DMS153 (cell line): ENCODE measurements at places on chromosomes 3 and 15.

DNA sequence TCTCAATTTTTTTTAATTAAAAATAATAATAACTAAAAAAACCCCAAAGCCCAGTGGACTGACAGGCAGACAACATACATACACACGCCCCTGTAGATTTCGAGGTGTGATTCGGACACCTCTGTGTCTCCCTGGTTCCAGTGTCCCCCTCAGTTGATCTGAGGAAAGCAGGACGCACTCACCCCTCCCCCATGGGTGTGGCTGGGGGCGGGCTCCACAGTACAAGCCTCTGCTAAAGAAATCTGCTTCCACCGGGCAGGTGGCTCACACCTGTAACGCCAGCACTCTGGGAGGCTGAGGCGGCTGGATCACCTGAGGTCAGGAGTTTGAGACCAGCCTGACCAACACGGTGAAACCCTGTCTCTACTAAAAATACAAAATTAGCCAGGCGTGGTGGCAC lies 33.8 kb upstream of the BLM start:
- DNase-seq, result no peak

GRCh38 chr3:46280105-46280797 lies 38.0 kb downstream of the CCR3 start:
- DNase-seq, result no peak

DNA sequence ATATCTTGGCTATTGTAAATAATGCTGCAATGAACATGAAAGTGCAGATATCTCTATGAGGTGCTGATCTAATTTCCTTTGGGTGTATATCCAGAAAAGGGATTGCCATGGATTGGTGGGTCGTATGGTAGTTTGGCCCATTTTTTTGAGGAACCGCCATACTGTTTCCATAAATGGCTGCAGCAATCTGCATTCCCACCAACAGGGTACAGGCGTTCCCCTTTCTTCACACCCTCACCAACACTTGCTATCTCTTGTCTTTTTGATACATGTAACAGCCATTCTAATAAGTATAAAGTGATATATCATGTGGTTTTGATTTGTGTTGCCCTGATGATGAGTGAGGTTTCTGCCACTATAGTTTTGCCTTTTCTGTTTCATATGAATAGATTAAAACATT lies 146.7 kb downstream of the NR2F2 start:
- DNase-seq, result no peak

- no peak for DNase-seq
Measured at GRCh38 chr15:87433871-87434270, 822.7 kb downstream of the NTRK3 start.

GRCh38 chr3:130926504-130926903 lies 32.6 kb downstream of the ATP2C1 start:
- DNase-seq, result no peak

- no peak for DNase-seq
Measured at GRCh38 chr3:119120480-119120879, 25.5 kb upstream of the TEX55 start.

DNA sequence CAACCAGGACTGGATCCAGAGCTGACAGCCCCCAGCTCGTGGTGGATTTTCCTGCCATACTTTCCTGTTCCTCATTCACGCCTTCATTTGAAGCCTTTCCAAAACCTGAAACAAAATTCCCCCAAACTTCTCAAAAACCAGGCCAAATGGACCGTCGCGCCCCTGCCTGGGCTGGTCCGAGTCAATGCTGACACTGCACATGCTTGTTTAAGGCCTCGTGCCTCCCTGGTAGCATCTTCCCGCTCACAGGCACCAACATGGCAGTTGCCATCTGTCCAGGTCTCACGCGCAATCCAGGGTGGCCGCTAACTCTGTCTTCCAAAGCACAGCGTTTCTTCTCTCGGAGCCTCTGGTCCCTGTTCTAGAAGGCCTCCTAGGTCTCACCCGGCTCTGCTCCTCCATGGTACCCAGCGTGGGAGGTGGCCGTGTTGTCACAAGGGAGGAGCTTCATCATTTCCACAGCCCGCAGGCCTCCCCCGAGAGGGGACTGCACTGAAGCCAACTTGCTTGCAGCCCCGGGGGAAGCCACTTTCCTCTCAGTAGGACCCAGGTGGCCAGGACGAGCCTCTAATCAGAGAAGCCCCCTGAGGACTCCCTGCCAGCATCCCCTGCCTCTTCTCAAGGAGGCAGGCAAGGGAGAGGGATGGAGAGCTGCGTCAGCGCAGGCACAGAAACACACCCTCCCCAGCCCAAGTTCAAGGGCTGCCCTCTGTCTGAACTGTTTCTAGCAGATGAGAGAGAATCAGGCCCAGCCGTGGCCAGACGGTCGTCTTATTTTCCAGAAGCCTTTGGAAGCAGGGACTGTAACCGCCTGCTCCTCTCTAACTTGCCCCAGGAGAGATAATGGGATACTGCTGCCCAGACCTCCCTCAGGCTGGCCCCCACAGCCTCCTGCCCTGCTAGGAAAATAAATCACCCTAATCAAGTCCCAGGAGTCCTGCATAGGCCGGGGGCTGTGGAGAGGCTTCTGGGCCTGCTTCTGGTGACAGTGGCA lies 152.8 kb upstream of the TLE3 start:
- DNase-seq, result no peak

- DNase-seq, result no peak
Measured at GRCh38 chr3:196138482-196139254, 56.8 kb upstream of the TFRC start.

- no peak for DNase-seq
Measured at GRCh38 chr3:61733876-61734275, 172.5 kb downstream of the PTPRG start.

DNA sequence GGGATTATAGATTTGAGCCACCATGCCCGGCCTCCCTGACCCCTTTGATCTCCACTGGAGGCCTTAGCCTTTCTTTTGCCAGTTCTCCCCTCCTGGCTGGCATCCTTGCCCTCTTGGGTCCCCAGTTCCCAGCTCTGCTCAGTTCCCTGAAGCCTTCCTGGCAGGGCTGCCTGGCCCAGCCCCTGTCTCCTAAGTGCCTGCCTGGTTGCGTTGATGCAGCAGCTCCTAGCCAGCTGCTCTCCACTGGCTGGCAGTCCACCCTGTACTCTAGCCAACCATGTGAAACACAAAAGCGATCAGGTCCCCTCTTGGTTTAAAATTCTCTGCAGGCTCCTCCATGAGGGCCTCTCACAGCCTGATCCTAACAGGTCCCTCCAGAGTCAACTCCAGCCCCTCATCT lies 184.7 kb downstream of the RAB11A start:
- DNase-seq, result no peak

GRCh38 chr3:57257678-57258077 lies 30.1 kb downstream of the APPL1 start:
- no peak for DNase-seq

DNA sequence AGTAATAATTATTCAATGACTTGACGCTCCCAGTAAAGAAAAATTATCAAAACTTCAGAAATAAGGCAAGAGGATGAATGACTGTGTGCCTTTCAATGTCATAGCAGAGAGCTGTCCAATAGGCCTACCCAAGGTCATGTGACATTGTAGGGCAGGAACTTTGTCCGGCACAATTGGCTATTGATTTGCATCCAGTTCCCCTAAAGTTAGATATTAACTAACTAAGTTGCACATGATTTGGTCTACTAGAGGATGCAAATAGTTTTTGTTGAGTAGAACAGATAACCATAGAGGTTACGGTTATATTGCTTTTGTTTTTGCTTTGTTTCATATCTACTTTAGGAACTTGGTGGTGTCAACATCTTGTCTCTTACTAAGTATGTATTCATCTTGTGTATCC lies 127.9 kb upstream of the PFN2 start:
- no peak for DNase-seq

DNA sequence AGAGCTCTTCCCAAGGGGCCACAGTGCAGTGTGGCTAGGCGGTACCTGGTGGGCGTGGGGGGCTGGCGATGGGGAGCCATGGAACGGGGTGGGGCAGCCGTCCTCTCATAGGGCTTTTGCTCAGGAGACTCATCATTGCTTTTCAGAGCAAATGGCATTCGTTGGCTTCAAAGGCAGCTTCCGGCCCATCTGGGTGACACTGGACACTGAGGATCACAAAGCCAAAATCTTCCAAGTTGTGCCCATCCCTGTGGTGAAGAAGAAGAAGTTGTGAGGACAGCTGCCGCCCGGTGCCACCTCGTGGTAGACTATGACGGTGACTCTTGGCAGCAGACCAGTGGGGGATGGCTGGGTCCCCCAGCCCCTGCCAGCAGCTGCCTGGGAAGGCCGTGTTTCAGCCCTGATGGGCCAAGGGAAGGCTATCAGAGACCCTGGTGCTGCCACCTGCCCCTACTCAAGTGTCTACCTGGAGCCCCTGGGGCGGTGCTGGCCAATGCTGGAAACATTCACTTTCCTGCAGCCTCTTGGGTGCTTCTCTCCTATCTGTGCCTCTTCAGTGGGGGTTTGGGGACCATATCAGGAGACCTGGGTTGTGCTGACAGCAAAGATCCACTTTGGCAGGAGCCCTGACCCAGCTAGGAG lies 40.8 kb downstream of the MESD start:
- no peak for DNase-seq

GRCh38 chr15:98003996-98004395 lies 43.5 kb downstream of the ARRDC4 start:
- no peak for DNase-seq

DNA sequence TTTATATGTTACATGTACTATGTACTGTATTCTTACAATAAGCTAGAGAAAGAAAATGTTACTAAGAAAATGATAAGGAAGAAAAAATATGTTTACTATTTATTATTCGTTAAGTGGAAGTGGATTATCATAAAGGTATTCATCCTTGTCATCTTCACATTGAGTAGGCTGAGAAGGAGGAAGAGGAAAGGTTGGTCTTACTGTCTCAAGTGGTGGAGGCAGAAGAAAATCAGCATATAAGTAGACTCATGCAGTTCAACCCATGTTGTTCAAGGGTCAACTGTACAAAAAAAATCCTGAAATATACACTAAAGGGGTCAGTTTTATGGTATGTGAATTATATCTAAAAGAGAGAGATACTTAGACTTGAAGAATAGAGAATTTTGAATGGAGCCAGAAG lies 5.7 kb downstream of the HMG20A start:
- DNase-seq, result no peak

DNA sequence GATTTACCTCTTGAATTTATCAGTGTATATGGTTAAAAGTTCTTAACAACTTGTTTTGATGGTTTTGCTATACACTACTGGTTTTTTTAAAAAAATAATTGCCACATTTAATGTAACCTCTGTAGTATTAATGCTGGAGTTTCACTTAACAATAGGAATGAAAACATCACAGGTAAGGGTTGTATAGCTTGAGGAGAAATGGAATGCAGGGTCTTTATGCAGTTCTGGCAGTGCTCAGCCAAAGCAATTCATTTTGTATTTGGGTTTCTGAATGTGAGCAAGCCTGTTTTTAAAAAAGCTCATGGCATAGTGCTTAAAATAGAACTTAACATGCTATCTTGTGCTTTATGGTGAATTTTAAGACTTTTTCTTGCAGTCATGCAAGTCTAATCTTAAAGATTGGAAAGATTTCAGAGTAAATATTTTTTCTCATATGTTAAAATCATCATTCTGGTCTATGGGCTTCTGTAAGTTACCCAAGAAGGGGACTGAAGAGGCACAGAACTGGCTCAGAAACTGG lies 8.9 kb downstream of the PIAS1 start:
- DNase-seq, result no peak

DNA sequence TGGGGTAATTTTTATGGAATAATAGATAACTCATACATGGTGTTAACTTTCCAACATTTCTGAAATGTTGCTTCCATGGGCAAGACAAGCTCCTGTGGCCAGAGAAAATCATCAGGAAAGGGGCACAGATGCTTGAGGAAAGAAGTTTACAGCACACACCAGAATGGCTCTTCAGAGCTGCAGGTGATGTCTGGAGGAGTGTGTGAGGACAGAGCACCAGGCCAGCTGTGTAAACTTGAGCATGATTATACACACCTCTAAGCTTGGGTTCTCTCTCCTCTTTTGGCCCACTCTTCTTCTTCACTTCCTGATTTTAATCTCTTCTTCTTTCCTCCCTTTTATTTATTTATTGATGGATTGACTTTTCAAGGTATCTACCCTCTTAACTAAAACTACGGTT lies 676.0 kb downstream of the GRM7 start:
- no peak for DNase-seq

DNA sequence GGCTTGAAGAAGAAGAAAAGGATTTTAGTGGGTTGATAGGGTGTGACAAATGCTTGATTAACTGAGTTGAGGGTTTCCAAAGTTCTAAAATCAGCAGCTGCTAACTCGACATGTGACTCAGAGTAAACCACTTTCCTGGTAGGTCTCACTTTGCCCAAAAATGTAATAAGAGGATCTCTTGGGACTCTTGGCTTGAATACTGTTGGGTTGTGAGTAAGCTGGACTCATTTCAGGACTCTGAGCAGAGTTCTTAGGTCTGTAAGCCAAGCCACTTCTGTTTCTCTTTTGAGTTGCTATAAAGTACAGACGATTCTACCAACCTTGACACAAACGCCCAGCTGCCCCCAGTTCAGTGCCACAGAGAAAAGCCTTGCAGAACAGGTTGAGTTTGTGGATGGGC lies 241.1 kb downstream of the ZNF621 start:
- no peak for DNase-seq

DNA sequence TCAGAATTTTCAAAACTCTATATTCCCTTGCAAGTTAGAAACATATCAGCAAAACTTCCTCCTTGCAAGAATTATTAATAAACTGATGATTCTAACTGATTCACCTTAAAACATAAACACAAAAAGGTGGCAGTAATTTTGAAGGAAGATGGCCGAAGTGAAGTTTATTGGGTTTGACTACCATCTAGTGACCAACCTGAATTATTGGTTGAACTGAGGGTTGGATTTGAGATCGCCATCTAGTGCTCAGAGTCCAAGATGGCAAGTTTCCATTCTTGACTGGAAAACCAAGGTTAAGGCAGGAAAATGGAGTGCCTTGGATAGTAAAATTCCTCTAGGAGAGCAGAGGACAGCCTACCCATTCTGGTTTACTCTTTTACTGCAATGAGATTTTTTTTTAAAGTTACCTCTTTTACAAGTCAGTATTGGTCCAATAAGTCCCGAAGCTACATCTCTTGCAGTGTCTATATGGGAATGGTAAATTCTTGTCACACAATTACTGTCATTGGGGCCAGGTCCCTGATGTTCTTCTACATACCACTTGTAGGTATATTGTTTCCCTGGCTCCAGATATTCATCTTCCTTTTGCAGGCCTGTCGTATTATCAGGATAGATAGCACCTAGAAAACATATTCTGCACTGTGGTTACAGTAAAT lies 51.6 kb upstream of the CP start:
- peak; percentile 78 for DNase-seq
